Stimulated activated CD8-positive, alpha-beta memory T cell treated with anti-CD3 and anti-CD28 coated beads, Interleukin-7, amount 100 ng/mL, for 1 hour (primary cell): ENCODE measurements at places on chromosomes 12 and 14.

GRCh38 chr14:74838166-74838565, 37.8 kb downstream of the PROX2 start:
- DNase-seq, result no peak

DNA sequence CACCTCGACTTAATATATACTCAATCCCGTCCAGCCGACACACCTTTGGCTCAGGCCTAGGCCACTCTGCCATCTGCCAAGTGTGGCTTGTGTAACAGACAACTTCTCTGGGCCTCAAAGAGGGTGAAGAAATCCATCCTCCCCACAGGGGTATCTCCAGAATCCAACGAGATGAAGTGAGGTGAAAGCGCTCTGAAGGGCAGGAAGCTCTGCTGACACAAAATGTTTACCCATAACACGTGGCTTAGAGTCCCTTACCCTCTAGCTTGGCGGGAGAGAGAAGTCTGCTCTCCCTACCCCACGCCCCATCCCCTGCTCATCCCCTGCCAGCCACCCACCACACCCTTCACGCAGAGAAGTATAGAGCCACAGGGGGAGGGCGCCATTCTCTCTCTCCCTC, 13.0 kb downstream of the ZBTB39 start:
- no peak for DNase-seq

- no peak for DNase-seq
These were observed 54.9 kb upstream of the SCN8A start for GRCh38 chr12:51536159-51536558.

DNA sequence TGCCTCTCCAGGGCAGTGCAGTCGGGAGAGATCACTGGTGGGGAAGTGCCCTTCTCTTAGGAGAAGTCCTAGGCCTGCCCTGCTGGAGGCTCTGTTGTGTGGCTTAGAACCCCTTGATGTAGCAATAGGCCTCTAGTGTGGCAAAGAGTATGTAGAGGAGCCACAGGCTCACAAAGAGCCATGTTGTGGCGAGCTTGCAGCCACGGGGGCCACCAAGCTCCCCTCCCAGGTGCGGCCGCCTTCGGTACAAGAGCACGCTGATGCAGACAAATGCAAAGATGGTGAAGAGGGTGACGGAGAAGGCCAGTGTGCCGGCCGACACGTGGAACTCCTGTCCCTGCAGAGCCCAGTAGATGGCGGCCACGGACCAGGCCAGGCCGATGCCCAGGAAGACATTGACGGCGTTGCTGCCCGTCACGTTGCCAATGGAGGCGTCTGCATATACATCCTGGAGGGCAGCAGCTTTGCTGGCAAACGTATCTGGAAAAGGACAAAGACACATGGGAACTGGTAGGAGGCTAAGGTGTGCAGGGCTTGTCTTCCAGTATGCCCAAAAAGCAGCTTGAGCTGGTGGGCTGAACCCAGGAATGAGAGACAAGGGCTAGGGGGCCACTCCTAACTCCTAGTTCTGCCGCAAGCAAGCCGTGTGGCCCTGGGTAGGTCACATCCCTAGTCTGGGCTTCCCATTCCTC, 142.8 kb downstream of the SLC8A3 start:
- DNase-seq, result no peak

DNA sequence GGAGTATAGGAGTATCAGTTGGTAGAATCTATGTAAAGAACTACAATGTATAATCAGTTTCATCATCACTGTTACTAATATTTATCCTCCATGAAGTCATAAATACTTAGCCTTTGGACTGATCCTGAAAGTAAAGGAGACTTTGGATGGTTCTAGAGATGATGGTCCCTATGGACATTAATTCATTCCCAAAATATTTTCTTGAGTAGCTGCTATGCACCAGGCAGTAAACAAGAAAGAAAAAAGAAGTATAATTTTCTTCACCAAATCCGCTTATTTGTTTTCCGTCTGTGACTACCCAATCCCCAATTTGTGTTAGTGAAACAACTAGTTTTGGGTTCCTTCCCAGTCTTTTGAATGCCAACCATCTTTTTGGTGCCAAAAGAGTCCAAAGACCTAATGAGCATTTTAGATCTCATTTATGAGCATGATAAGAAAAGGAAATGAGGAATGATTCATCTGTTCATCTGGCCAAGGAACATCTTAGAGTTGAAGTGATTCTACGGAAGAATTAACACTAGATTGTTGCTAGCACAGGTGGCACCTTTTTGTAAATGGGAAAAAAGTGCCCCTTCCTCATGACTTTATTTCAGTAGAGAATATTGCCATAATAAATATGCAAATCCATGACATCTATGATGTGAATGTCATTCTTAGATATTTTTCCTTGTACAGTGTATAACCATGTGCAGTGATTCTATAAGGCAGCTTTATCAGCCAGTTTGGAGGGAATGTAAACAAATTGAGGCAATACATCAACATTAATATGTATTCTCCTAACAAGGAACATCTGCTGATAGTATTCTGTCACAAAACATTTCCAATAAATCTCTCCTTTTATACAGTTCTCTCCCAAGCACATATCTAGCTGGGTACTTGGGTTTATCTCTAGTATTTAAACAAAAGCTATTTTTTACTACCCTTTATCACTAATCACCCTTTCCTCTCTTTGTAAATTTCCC, 85.1 kb upstream of the CCDC91 start:
- no peak for DNase-seq
